ENCODE measurements at places on chromosomes 3 and 15. TPM values are rescaled to one million over a fixed set of nuclear protein-coding genes. Genes with fewer than 3 reads are reported as not detected.

Gene CLEC3B
- 0.20 TPM for polyA plus RNA-seq

Gene CFAP100
- polyA plus RNA-seq, result 0.17 TPM

Gene CA12
- 4.9 TPM for polyA plus RNA-seq

Gene CDV3
- 29.4 TPM for polyA plus RNA-seq

Gene AMT
- polyA plus RNA-seq, result 90.1 TPM

Gene MEX3B
- 13.6 TPM for polyA plus RNA-seq

Gene NME9
- polyA plus RNA-seq, result 0.11 TPM

Gene NR1I2
- polyA plus RNA-seq, result 2.6 TPM

Gene PDE8A
- 4.8 TPM for polyA plus RNA-seq

Gene EFCC1
- polyA plus RNA-seq, result 0.30 TPM

Gene TMEM108
- polyA plus RNA-seq, result 30.2 TPM

Gene CHRNA7
- polyA plus RNA-seq, result 11.0 TPM

Gene TRIM42
- not detected for polyA plus RNA-seq

Gene CAND2
- polyA plus RNA-seq, result 8.7 TPM

Gene TF
- polyA plus RNA-seq, result 0.02 TPM

Gene DAPK2
- polyA plus RNA-seq, result 1.8 TPM

Gene AADACL2
- not detected for polyA plus RNA-seq

Gene ATOSA
- 4.6 TPM for polyA plus RNA-seq

Gene RAD51
- polyA plus RNA-seq, result 32.2 TPM

Gene TGM5
- not detected for polyA plus RNA-seq

Gene CACNA2D2
- polyA plus RNA-seq, result 24.9 TPM

Gene IL17RE
- polyA plus RNA-seq, result 3.4 TPM

Gene GOLGA6L24
- polyA plus RNA-seq, result not detected

Gene MUSTN1
- polyA plus RNA-seq, result 3.0 TPM

Gene DNAH12
- polyA plus RNA-seq, result not detected
